ENCODE measurements at places on chromosomes 6 and 20. TPM values are rescaled to one million over a fixed set of nuclear protein-coding genes. Genes with fewer than 3 reads are reported as not detected.

HLA-DQB1 gene
- total RNA-seq: not detected

DNA sequence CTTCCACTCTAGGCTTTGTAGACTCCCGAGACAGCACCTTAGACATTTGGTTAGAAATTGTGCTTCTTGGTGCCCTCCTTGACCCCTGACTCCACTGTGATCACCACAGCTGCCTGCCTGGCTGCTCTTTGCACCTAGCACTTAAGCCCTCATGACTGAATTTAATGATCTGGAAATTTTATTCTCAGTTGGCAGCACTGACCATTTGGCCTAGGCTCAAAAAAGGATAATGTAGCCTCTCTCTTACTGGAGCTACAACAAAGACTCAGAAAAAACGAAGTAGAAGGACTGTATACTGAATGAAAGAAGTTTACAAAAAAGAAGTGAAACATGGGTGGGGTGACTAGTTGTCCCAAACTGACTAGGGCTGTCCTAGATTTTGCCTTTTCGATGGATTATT, 11.3 kb upstream of the ABRACL start:
- no peaks in the 10 kb centered on the region for H3K36me3 ChIP-seq

GHRH gene
- not detected for total RNA-seq

GRCh38 chr6:11381801-11382513, 149.5 kb upstream of the NEDD9 start:
- no peaks in the 10 kb centered on the region for H3K36me3 ChIP-seq
- peaks cover 4% of the 10 kb centered on the region for H3K4me1 ChIP-seq
- H3K27me3 ChIP-seq: no peaks in the 10 kb centered on the region
- no peak overlapping the region for H3K4me3 ChIP-seq

YWHAB gene
- total RNA-seq: 116 TPM

GRCh38 chr6:152893187-152893586, 89.7 kb downstream of the FBXO5 start:
- no peaks in the 10 kb centered on the region for H3K36me3 ChIP-seq
- no peaks in the 10 kb centered on the region for H3K4me1 ChIP-seq
- no peak overlapping the region for H3K27ac ChIP-seq
- H3K4me3 ChIP-seq: no peak overlapping the region
- DNase-seq: no peak

- H3K4me3 ChIP-seq: 0 out of 2 replicates have a peak overlapping the region, but pooled peaks have one; percentile 11
- H3K27ac ChIP-seq: peak overlapping the region; percentile 91
- DNase-seq: peak; percentile 90
These were observed 132.3 kb downstream of the UNC5CL start for GRCh38 chr6:40906759-40907158.

DNA sequence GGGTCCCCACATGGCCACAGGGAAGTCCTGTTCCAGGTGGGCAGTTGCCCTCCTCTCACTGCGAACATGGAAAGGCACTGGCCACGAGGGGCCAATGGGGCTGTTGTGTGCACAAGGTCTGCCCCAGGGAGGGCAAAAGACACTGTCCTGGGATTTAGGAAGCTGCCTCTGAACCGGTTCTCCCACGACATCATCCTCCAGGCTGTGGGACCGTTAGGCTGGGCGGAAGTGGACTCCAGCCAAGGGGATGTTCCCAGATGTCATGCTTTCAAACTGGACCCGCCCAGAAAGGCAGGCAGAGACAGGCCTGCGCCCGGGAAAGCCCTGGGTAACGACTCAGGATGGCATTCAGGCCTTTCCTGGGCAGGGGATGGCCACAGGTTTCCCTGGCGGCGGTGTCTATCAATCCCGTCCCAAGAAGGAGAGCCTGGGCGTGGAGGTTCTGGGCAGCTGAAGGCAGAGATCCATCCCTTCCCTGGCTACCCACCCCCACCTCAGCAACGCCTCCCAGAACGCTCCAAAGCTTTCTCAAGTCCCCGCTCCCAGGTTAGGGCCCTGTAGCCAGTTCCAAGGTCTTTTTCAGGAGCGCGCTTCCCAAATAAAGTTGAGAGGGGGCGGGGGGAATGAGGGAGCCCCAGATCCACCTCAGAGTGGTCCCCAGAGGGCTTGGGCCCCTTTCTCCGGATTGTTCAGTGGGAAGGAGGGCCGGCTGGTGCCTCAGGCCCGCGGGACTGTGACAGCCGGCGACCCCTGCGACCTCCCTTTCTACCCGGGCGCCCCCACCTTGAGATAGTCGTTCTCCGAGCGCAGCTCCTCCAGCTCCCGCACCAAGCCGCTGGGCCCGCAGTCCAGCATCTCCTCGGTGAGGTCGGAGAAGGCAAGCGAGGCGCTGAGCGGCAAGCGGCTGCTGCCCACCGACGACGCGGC, 13.8 kb upstream of the TLDC2 start:
- 0 out of 2 replicates have a peak, but pooled peaks cover 3% of the 10 kb centered on the region for H3K36me3 ChIP-seq
- no peaks in the 10 kb centered on the region for H3K27me3 ChIP-seq
- DNase-seq: peak; percentile 95
- peak overlapping the region; percentile 81 for H3K4me3 ChIP-seq
- H3K27ac ChIP-seq: peak overlapping the region; percentile 47
